ENCODE measurements at places on chromosomes 1 and 21. TPM values are rescaled to one million over a fixed set of nuclear protein-coding genes. Genes with fewer than 3 reads are reported as not detected.

GRCh38 chr1:206575165-206575893 lies 36.9 kb downstream of the EIF2D start:
- peaks cover 5% of the 10 kb centered on the region for H3K4me1 ChIP-seq
- H3K4me3 ChIP-seq = no peak overlapping the region
- no peak for DNase-seq
- H3K27me3 ChIP-seq = no peaks in the 10 kb centered on the region
- H3K27ac ChIP-seq = no peak overlapping the region
- H3K36me3 ChIP-seq = no peaks in the 10 kb centered on the region

DNA sequence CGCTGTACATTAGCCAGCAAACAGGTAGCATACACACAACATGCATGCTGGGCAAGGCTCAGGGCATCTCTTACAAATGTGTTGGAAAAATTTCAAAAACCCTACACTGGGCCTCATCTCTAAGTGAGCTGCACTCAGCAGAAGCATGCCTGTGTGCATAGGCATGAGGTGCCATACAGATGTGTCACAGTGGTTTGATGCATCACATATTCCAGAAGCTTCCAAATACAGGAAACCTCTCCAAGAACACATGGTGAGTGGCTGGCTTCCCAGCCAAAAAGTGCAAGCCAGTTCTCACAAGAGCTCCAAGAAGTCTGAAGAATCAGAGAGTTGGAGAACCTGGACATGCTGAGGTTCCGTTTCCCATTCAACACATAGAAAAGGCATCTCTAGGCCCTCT lies 58.3 kb downstream of the CD46 start:
- no peak for DNase-seq
- no peaks in the 10 kb centered on the region for H3K4me1 ChIP-seq
- H3K36me3 ChIP-seq = peaks cover 4% of the 10 kb centered on the region
- H3K27ac ChIP-seq = no peak overlapping the region

Gene CFAP141
- total RNA-seq = not detected

DNA sequence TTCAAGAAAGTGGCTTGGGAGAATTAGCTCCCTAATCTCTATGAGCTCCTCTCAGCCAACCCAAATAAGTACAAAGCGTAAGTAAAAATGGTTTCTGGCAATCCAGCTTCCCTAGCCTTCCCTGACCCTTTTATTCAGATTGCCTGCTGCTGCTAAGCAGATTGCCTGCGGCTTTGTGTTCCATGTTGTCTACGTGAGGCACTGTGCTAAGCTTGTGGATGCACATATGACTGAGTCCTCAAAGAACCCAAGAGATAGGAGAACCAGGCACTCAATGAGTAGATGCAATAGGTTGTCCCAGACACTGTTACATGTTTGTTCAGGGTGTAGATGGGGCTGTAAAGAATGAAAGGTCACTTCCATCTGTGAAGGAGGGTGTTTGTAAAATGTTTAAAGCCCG lies 6.3 kb upstream of the OSBPL9 start:
- H3K27ac ChIP-seq = no peak overlapping the region
- H3K4me3 ChIP-seq = no peak overlapping the region
- H3K4me1 ChIP-seq = no peaks in the 10 kb centered on the region
- no peaks in the 10 kb centered on the region for H3K36me3 ChIP-seq
- H3K27me3 ChIP-seq = peaks cover 32% of the 10 kb centered on the region
- no peak for DNase-seq

DNA sequence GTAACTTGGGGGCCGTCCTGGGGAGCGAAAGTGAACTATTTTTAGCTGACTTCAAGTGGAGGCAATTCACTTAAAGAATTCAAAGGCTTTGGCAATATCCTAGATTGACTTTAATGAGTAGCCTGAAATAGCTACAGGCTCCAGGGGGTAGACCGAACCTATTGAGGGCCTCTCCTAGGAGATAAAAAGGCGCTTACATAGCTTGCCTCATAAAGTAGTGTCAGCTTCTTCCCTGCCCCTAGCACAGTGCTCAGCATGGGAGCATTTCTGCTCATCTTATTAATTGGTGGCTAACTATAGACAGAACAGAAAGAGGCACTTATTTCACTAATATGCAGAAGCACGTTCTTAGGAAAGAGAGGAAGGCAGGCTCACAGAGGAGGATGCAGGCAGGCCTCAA lies 12.3 kb upstream of the CTNNBIP1 start:
- no peaks in the 10 kb centered on the region for H3K36me3 ChIP-seq
- no peaks in the 10 kb centered on the region for H3K27me3 ChIP-seq
- peak overlapping the region; percentile 18 for H3K4me3 ChIP-seq
- no peak for DNase-seq

DNA sequence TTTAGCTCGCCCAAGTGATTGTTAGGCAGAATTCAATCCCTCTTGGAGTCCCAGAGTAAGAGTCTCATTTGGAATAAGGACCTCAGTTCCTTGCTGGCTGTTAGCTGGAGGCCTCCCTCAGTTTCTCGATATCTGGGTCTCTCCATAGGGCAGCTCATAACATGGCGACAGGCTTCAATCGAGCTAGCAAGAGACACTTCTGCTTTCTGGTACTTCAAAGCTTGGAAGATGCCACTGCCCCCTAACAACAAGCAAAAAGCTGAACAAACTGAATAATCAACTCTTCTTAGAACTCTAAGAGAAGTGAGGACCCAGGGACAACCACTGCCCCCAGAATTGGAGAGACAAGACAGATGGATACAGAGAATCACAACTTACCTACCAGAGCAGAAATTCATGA lies 86.2 kb downstream of the TEX35 start:
- no peaks in the 10 kb centered on the region for H3K27me3 ChIP-seq
- H3K27ac ChIP-seq = no peak overlapping the region
- no peaks in the 10 kb centered on the region for H3K36me3 ChIP-seq
- no peak overlapping the region for H3K4me3 ChIP-seq
- peaks cover 8% of the 10 kb centered on the region for H3K4me1 ChIP-seq

- no peaks in the 10 kb centered on the region for H3K36me3 ChIP-seq
- DNase-seq = no peak
- H3K27ac ChIP-seq = no peak overlapping the region
- H3K4me3 ChIP-seq = no peak overlapping the region
- H3K4me1 ChIP-seq = peaks cover 22% of the 10 kb centered on the region
- no peaks in the 10 kb centered on the region for H3K27me3 ChIP-seq
These were observed 14.6 kb upstream of the PARP1 start for GRCh38 chr1:226422478-226422877.

DNA sequence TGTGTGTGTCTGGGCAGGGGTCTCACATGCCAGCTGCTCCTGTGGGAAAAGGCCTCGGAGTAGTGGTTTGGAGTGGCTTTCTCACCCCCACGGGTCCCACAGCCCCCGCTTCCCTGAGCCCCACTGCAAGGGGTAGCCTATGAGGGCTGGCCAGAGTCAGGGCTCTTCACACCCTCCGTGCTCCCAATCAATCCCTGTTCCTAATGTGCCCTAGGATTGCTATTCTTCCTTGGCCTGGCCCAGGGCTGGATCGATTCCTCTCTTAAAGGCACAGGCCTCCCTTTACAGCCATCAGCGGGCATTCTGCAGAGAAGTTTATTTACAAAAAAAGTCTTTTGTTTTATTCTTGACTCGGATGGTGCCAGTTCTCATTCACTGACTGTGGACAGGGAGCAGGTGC lies 19.3 kb upstream of the ACTL8 start:
- H3K27ac ChIP-seq = peak overlapping the region; percentile 35
- no peak overlapping the region for H3K4me3 ChIP-seq
- no peaks in the 10 kb centered on the region for H3K36me3 ChIP-seq
- peaks cover 4% of the 10 kb centered on the region for H3K27me3 ChIP-seq

GRCh38 chr1:220511179-220511578 lies 16.8 kb upstream of the MARK1 start:
- H3K4me1 ChIP-seq = peaks cover 3% of the 10 kb centered on the region
- no peak overlapping the region for H3K4me3 ChIP-seq
- no peaks in the 10 kb centered on the region for H3K36me3 ChIP-seq
- no peak for DNase-seq
- H3K27me3 ChIP-seq = peaks cover 3% of the 10 kb centered on the region

Gene KRTAP10-10
- total RNA-seq = not detected

DNA sequence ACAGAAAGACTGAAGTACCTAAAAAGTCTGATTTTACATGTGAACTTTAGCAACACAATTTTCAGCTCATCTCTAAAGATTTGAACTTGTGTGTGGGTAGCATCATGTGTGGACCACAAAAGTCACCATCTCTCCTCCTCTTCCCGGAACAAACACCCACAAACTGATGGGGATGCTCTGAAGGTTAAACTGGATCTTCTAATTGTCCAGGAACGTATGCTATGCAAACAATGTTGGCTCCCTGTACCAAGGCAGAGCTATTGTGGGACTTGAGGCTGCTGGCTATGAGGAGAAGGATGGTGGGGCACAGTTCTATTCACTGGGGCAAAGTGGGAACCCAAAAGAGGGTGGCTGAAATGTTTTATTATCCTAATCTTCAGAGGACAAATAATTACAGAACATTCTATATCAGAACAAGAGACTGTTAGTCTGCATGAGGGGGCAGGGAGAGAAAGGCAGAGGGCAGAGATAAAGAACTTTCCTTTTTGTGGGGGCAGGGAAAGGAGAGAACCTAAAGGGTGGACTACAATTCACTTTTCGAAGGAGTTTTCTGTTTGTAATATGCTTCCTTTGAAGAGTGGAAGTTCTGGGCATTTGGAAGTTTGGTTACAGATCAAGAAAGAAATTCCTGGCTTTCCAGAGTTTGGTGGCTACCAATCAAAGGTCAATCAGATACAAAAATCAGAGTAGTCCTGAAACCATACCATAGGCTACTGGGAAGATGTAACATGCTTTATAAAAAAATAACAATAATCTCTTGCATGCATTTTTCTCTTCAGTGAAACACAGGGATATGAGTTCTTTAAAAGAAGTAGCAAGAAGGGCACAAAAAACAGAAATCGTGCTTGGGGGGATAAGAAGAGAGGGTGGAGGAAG lies 62.9 kb downstream of the GADD45A start:
- H3K4me1 ChIP-seq = peaks cover 30% of the 10 kb centered on the region
- no peaks in the 10 kb centered on the region for H3K36me3 ChIP-seq
- H3K4me3 ChIP-seq = no peak overlapping the region
- H3K27ac ChIP-seq = no peak overlapping the region
- H3K27me3 ChIP-seq = no peaks in the 10 kb centered on the region

DNA sequence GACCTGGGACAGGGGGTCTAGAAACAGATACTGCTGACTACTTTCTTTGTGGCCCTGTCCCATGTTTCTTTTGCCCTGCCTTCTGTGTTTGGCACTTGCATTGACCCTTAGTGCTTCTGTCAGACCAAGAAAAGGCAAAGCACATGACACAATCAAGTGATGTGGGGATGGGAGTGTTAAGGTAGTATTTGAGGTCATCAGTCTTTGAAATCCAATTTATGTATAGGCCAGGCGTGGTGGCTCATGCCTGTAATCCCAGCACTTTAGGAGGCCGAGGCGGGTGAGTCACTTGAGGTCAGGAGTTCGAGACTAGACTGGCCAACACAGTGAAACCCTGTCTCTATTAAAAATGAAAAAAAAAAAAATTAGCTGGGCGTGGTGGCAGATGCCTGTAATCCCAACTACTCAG lies 26.0 kb downstream of the SERBP1 start:
- peaks cover 3% of the 10 kb centered on the region for H3K4me1 ChIP-seq
- H3K27ac ChIP-seq = no peak overlapping the region
- peaks cover 5% of the 10 kb centered on the region for H3K36me3 ChIP-seq
- no peak overlapping the region for H3K4me3 ChIP-seq
- no peak for DNase-seq

GRCh38 chr1:28936528-28936927 lies 22.2 kb downstream of the EPB41 start:
- no peaks in the 10 kb centered on the region for H3K27me3 ChIP-seq
- peaks cover 9% of the 10 kb centered on the region for H3K4me1 ChIP-seq
- H3K27ac ChIP-seq = no peak overlapping the region
- DNase-seq = no peak
- peaks cover 3% of the 10 kb centered on the region for H3K36me3 ChIP-seq
- H3K4me3 ChIP-seq = no peak overlapping the region

Gene WDTC1
- total RNA-seq = 26.5 TPM

DNA sequence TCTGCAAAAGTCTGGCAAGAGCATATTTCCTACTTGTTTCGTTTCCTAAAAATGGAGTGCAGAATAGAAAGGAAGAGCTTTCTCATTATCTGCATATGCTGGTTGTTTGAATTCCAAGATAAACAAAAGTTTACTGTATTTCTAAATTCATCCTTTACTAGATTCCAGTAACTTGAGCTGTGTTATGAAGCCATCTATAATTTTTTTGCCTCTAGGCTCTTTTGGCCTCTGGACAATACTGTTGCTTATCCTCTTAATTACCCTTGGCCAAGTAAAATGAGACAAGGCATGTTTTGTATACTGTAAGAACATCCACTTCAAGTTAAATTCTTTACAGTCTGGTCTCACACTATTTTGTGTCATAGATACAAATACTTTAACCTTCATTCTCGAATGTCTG lies 45.6 kb upstream of the HFM1 start:
- DNase-seq = no peak
- H3K4me3 ChIP-seq = no peak overlapping the region
- H3K4me1 ChIP-seq = peaks cover 10% of the 10 kb centered on the region
- no peaks in the 10 kb centered on the region for H3K36me3 ChIP-seq
- H3K27me3 ChIP-seq = no peaks in the 10 kb centered on the region

DNA sequence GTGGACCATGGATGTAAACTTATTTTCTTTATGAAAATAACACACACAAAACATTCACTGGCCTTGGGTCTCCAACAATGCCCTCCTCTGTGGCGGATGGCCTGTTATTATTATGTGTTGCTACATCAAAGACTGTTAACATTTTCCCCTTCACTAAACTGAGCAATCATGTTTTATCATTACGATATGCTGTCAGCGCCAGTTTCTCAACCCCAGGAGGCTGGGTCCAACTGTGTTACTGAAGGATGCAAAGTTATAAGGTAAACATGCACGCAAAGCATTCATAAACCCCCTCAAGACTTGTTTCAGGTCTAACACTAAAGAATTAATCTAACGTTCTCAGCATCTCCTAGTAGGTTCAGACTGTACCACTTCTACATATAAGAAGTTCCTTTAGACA lies 6.0 kb upstream of the DUSP10 start:
- H3K27ac ChIP-seq = no peak overlapping the region
- peak overlapping the region; percentile 38 for H3K4me3 ChIP-seq
- no peaks in the 10 kb centered on the region for H3K36me3 ChIP-seq
- DNase-seq = no peak
- peaks cover 19% of the 10 kb centered on the region for H3K27me3 ChIP-seq
- peaks cover 6% of the 10 kb centered on the region for H3K4me1 ChIP-seq

DNA sequence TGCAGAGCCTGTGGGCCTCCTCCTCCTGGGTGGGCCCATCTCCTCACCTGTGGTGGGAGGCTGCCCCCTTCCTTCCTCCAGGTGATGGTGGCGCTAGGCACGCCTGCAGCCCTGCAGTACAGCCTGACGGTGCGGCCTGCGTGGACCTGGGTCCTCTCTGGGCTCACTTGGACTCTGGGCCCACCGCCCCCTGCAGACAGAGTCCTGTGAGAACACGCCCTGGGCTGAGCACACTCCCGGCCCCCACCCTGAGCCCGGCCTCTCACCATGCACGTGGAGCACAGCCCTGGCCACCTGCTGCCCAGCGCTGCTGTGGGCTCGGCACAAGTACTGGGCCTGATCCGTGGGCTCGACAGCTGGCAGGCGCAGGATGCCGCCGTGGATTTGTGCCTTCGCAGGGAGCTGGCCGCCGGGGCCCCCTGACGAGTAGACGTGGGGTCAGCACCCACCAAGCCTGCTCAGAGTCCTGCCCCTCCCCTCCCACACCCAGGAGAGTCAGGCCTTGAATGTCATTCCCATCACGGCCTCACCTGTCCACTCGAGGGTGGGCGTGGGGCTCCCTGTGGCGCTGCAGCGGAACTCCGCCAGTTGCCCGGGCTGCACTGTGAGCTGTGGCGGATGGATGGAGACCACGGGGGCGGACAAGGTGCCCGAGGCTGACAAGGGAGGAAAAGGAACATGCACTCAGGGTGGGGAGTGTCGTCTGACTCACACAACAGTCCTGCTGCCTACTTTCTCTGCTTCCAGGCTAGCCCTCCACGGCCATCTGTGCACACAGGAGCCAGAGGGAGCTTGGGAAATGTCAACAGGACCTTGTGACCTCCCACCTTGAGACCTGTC lies 43.4 kb downstream of the LDLRAD2 start:
- DNase-seq = no peak
- H3K4me1 ChIP-seq = peaks cover 11% of the 10 kb centered on the region
- no peaks in the 10 kb centered on the region for H3K36me3 ChIP-seq
- H3K27ac ChIP-seq = no peak overlapping the region
- H3K27me3 ChIP-seq = no peaks in the 10 kb centered on the region

All from neural crest cell (in vitro differentiated cells).